Activated naive CD4-positive, alpha-beta T cell treated with anti-CD3 and anti-CD28 coated beads, Interleukin-2, amount 10 ng/mL, durations not matched to agents 7 days and 5 days (primary cell): ENCODE measurements at places on chromosomes 16 and 17.

DNA sequence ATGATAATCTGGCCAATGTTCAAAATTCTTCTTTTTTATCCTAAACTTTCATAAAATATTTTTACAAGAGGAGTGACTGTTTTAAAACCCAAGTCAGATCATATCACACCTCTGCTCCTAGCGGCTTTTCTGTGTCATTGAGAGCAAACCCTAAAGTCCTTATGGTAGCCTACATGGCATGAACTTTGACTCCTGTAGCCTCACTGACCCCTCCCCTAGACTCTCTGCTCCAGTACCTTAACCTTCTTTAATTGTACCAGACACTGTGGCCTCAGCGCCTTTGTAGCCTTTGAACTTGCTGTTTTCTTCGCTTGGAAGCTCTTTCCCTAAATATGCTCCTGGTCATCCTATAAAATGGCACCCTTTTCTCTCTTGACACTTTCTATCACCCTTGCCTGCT lies 7.3 kb upstream of the SMPD3 start:
- no peak overlapping the region for H3K4me3 ChIP-seq
- peaks cover 41% of the 10 kb centered on the region for H3K27me3 ChIP-seq
- no peaks in the 10 kb centered on the region for H3K4me1 ChIP-seq
- DNase-seq = no peak

- peaks cover 23% of the 10 kb centered on the region for H3K4me1 ChIP-seq
- no peak overlapping the region for H3K27ac ChIP-seq
- no peak for DNase-seq
- H3K27me3 ChIP-seq = no peaks in the 10 kb centered on the region
- H3K36me3 ChIP-seq = peaks cover 64% of the 10 kb centered on the region
Measured at GRCh38 chr17:82816358-82816757, 23.5 kb downstream of the ZNF750 start.

GRCh38 chr16:89748076-89748475 lies 26.7 kb downstream of the ZNF276 start:
- DNase-seq = no peak
- no peak overlapping the region for H3K27ac ChIP-seq
- H3K4me1 ChIP-seq = peaks cover 6% of the 10 kb centered on the region
- no peak overlapping the region for H3K4me3 ChIP-seq

DNA sequence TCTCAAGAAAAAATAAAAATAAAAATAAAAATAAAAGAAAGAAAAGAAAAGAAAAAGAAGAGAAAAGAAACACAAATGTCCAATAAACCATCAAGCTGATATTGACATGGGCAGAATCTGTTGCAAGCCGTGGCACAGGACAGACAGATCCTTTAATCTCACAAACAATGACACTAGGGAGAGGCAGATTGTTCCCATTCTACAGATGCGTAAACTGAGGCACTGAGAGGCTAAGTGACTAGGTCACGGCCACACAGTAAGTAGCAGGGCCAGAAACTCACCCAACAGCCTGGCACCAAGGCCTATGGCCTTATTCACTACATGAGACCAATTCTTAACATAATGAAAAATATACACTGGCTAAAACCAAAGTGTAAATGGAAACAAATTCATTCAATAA lies 28.3 kb upstream of the ZFP90 start:
- peaks cover 6% of the 10 kb centered on the region for H3K4me1 ChIP-seq
- no peak for DNase-seq
- H3K4me3 ChIP-seq = no peak overlapping the region
- H3K27me3 ChIP-seq = peaks cover 48% of the 10 kb centered on the region
- no peak overlapping the region for H3K27ac ChIP-seq

DNA sequence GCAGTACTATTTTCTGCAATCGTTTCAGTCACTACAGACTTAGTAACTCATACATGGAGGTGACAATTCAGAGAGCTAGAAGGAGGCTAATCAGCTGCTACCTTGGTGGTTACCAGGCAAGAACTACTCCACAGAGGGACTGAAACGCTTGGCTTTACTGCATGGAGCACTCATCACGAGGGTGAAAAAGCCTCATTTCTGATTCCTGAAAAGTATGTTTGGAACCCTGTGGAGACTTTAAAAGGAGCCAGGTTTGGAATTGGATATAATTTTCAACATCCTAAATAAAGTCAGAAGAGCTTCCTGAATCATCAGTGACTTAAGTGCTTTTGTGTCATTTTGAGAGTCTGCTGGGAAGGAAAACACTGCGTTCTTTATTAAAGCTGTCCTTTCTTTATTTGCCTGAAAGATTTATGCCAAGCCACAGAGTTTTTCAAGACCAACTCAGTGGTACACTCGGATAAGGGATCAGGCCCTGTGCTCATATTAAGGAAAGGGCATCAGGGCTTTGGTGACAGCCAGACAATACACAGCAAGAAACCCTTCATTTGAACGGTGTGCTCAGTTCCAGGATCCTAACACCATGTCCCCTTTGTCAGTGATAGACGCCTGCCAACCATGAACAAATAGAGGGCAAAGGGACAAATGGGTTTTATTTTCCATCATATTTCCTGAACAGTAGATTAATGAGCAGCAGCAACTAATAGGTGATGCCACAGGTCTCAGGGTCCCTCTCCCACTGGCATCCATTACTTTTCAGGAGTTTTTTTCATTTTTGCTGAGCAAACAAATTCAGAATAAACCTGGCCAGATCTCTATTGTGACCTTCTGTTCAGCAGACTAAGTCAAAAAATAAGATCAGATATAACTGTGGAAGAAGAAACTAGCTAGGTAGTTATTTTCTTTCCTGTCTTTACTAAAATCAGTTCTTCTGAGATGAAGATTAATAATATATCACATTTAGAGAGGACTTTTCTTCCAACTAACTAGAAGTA lies 80.5 kb upstream of the CLEC18B start:
- H3K4me3 ChIP-seq = no peak overlapping the region
- peaks cover 4% of the 10 kb centered on the region for H3K4me1 ChIP-seq
- no peak overlapping the region for H3K27ac ChIP-seq
- H3K36me3 ChIP-seq = peaks cover 35% of the 10 kb centered on the region
- no peak for DNase-seq
- no peaks in the 10 kb centered on the region for H3K27me3 ChIP-seq

DNA sequence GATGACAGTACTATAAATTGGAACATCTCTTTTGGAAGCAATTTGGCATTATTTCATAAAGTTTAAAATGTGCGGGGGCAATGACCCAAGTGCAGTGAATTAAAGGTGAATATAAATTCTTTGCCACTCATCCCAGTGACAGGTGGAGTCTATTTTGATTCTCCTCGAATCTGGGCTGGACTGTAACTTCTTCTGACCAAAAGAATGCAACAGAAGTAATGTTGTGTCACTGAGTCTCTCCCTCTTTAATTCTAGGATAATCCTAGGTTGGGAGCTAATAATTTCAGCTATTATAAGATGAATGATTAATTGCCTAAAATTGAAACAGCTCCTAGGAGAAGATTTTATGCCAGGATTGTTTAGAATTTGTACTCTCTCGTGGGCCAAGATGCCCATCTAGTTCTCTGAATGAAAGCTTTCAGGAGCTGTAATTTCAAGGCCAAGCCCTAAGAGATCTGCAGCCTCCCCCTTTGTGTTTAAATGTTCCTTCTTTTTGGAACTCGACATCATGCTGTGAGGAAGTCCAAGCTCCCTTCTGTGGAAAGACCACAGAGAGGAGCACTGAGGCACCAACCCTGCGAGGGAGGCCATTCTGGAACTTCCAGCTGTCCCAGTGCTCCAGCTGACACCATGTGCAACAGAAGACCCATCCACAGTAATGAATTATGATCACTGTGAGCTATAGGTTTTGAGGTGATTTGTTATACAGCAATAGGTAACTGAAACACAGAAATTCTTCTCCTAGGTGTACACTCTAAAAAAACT lies 208.1 kb downstream of the COPRS start:
- peaks cover 12% of the 10 kb centered on the region for H3K27me3 ChIP-seq
- no peak overlapping the region for H3K27ac ChIP-seq
- H3K4me1 ChIP-seq = no peaks in the 10 kb centered on the region

DNA sequence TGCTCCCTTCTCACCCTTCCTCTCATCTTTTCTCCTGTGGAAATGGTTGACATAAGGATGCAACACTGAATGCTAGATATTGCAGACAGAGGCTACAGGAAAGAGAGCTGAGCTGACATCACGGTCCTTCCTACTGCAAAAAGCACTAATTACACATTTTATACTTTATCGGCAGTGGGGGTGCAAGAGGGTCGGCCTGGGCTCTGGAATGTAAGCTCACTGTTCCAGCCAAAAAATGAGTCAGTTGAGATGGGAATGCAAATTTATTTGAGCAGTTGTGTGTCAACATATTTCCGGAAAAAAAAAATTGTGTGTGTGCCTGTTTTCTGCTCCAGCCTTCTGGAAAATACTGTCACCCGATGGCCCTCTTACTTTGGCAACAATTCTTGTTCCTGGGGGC lies 14.1 kb upstream of the MRTFB start:
- no peak overlapping the region for H3K4me3 ChIP-seq
- DNase-seq = no peak
- H3K4me1 ChIP-seq = no peaks in the 10 kb centered on the region
- no peak overlapping the region for H3K27ac ChIP-seq
- no peaks in the 10 kb centered on the region for H3K36me3 ChIP-seq

- no peaks in the 10 kb centered on the region for H3K4me1 ChIP-seq
- no peak overlapping the region for H3K27ac ChIP-seq
- peak; percentile 57 for DNase-seq
- H3K27me3 ChIP-seq = peaks cover 6% of the 10 kb centered on the region
Measured at GRCh38 chr17:27762527-27763305, 37.6 kb downstream of the NOS2 start.

DNA sequence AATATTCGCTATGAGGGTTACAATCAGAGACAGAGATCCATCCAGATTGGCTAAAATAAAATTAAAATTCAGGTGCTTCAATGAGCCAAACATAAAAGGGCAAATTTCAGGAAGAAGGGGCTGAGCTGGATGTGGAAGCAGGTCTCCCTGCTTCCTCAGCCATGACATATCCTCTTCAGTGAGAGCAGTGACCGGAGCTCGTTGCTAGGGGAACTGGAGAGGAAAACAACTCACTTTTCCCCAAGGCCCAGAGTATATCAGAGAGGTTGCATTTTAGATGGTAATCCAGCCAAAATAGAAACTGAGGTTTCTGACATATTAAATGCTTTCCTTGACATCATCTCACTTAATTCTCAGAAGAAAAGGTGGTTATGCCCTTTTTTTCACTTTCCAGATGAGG lies 503.5 kb downstream of the HS3ST4 start:
- H3K27me3 ChIP-seq = no peaks in the 10 kb centered on the region
- no peak overlapping the region for H3K27ac ChIP-seq
- H3K4me1 ChIP-seq = no peaks in the 10 kb centered on the region
- no peak overlapping the region for H3K4me3 ChIP-seq

- H3K27me3 ChIP-seq = peaks cover 13% of the 10 kb centered on the region
- H3K4me1 ChIP-seq = no peaks in the 10 kb centered on the region
- H3K27ac ChIP-seq = no peak overlapping the region
Measured at GRCh38 chr16:84868829-84869472, 49.2 kb downstream of the CRISPLD2 start.

DNA sequence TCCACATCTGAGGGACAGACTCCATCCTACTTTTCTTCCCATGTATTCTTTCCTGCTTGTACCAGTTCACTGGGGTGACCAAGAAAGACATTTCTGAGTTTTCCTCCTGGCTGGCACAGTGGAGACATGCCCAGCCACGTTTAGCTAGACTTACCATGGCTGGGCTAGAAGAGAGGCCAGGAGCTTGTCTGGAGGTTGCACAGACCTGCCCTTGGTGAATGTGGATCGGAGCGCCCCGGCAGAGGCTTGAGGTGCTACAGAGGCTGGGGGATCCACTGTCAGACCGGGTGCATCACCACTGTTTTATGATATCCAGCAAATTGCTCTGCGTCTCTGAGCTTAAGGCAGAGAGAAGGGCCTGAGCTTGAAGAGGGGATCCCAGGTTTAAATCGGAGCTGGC lies 3.5 kb downstream of the IL4R start:
- peaks cover 5% of the 10 kb centered on the region for H3K27me3 ChIP-seq
- peaks cover 68% of the 10 kb centered on the region for H3K36me3 ChIP-seq
- peak overlapping the region; percentile 94 for H3K4me3 ChIP-seq
- DNase-seq = peak; percentile 38
- H3K27ac ChIP-seq = peak overlapping the region; percentile 95

- no peaks in the 10 kb centered on the region for H3K4me1 ChIP-seq
- H3K36me3 ChIP-seq = peaks cover 58% of the 10 kb centered on the region
- DNase-seq = no peak
- no peak overlapping the region for H3K4me3 ChIP-seq
- H3K27ac ChIP-seq = no peak overlapping the region
- no peaks in the 10 kb centered on the region for H3K27me3 ChIP-seq
Measured at GRCh38 chr17:60065867-60066266, 12.9 kb downstream of the HEATR6 start.

- H3K27me3 ChIP-seq = no peaks in the 10 kb centered on the region
- no peaks in the 10 kb centered on the region for H3K36me3 ChIP-seq
- H3K4me3 ChIP-seq = no peak overlapping the region
- DNase-seq = no peak
- H3K4me1 ChIP-seq = no peaks in the 10 kb centered on the region
- H3K27ac ChIP-seq = no peak overlapping the region
Measured at GRCh38 chr17:13728781-13729180, 127.1 kb upstream of the HS3ST3A1 start.

DNA sequence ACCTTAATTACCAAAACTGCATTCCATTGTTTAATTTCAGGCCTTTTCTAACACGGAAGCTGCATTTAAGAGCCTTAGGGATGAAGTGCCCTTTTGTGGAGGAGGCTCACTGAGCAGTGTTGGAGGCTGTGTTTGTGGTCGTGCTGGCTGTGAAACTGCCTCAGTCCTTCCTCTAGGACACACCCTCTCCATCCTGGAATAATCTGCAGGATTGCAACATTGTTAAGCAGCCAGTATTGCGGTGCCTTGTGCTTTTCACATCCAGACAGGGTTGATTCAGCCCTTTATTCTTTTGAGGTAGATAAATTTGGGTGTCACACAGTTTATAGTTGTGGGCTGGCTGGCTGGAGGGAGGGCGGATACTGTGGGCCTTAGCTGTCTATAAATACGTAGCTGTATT lies 141.6 kb downstream of the CDRT15L2 start:
- no peak overlapping the region for H3K27ac ChIP-seq
- H3K27me3 ChIP-seq = peaks cover 5% of the 10 kb centered on the region
- no peak overlapping the region for H3K4me3 ChIP-seq
- H3K36me3 ChIP-seq = no peaks in the 10 kb centered on the region
- no peak for DNase-seq

DNA sequence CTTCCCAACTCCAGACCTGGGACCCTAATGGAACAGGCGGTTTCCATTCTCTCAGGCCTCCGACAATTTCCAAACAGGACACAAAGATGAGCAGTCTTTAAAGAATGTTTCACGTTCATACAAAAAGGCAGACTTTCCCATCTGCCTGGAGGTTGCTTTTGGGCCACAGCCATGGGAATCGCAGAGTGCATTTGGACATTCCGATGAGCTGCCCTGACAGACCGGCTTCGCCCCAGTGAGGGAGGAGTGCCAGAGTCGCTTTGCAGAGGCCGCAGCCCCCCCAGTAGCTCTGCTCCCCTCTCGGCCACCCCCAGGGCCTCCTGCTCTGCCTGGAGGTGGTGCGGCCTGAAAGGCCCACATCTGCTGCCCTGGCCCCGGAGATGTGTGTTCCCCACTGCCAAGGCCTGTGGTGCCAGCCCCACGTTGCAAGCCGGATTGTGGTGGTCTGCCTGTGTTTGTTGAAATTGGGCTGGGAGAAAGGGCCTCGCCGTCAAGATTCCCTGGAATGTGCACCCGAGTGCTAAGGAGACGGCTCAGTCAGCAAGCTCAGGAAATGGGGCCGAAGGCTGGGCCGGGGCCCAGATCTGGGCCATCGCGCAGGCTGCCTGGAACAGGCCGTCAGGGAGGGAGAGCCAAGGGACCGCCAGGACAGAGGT lies 89.8 kb downstream of the C16orf95 start:
- peaks cover 4% of the 10 kb centered on the region for H3K27me3 ChIP-seq
- no peak overlapping the region for H3K4me3 ChIP-seq
- H3K27ac ChIP-seq = no peak overlapping the region
- no peaks in the 10 kb centered on the region for H3K4me1 ChIP-seq
- DNase-seq = no peak
- no peaks in the 10 kb centered on the region for H3K36me3 ChIP-seq
